Stimulated activated CD8-positive, alpha-beta memory T cell treated with anti-CD3 and anti-CD28 coated beads, Interleukin-4, amount 100 ng/mL, for 1 hour (primary cell): ENCODE measurements at places on chromosomes 7 and 10.

DNA sequence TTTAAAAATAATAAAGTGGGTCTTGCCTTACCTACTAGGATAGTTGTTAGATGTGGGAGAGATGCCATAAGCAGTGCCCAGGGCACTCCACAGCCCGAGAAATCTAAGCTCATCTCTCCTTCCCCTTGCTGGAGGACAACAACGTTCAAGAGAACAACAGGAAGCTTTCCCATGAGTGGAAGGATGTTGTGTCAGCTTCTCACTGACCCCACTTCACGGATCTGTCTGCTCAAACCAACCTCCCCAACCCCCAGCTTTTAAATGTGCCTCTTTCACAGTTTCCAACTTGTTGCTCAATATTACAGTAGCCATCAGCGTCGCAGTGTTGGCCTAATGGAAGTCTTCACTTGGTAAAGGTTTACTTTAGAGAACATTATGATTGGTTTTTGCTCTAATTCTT is 72.1 kb downstream of the PTPRE start:
- DNase-seq: no peak

- DNase-seq: no peak
These were observed 135.9 kb downstream of the GPAM start for GRCh38 chr10:112047674-112048073.

DNA sequence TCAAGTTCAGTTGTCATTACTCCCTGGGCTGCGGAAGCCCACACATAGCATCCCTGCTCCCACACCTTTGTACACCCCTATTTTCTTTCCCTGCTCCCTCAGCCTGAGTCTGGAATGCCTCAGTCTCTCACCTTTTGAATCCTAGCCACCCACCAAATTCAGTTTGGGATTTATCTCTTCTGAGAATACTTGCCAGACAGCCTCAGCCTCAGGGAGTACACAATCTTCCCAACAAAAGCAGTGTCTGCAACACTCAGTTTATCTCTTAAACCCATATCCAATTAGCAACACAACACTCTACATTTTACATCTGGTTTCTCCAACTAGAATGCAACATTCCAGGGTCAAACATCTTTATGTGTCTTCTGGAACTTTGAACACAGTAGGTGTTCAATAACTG is 190.2 kb downstream of the GPAM start:
- DNase-seq: no peak

DNA sequence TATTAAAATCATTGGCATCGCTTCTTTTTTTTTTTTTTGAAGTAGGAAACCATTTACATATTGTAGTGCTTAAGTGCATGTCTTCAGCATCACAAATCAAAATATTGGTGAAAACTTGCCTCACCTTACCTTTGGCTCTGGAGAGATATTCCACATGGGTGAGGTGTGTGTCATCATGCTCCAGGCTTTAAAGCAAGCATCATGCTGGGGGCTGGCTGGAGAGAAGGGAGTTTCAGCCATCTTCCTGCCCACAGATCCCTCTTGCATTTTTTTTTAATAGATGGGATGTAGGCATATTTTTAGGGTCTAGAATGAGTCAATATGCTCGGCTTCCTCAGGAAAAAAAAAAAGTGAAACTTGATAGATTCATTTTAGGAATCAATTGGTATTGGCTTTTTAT is 2.3 kb upstream of the INSYN2A start:
- DNase-seq: no peak

- no peak for DNase-seq
These were observed 106.8 kb downstream of the ARHGAP22 start for GRCh38 chr10:48497780-48498770.

DNA sequence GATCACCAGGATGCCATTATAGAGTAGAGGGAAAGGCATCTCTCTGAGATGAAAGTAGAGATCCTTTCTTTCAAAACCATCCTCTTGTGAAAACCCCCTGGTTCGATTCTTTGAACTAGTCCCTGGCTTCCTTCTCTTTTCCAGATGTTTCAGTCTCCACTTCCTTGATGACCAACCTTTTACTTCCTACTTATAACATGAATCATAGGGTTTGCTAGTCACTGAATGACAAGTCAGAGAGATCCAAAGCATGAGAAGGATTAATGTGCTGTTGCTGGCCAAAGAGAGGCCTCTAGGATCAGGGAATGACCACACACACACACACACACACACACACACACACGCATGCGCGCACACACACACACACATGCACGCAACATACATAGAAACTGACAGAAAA is 161.1 kb upstream of the FRMD4A start:
- no peak for DNase-seq

- no peak for DNase-seq
These were observed 119.0 kb downstream of the OAT start for GRCh38 chr10:124299696-124300095.

GRCh38 chr7:17150018-17150417 is 148.4 kb upstream of the AHR start:
- DNase-seq: no peak

DNA sequence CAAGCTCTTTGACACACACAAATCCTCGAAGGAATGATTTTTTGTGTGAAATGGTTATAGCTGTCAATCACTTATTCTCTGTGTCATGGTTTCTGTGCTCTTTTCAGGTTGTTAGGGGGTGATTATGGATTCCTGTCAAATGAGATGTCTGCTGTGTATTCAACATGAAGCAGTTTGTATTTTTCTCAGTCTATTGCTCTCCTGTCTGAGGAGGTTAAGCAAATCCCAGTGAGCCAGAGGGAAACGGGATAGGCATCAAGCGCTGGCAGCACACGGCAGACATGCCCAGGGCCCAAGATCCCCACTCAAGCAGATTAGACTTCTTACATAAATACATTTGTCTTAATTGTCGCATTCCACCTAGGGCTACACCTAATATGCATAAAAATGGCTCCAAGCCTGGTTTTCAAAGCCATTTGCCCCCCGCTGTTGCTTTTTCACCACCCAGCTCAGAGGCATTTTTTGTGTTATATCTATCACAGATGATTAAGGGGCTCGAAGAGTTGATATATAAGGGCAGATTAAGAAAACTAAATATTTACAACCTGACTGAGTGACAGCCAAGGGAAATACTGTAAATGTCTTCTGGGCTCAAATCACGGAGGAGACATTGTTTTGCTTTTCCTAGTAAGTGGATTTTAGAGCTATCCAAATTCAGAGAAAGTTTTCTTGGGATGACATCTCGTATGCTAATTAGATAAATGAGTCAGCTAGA is 192.7 kb upstream of the LRGUK start:
- DNase-seq: no peak

- DNase-seq: no peak
These were observed 37.0 kb downstream of the NRAP start for GRCh38 chr10:113626809-113627355.

DNA sequence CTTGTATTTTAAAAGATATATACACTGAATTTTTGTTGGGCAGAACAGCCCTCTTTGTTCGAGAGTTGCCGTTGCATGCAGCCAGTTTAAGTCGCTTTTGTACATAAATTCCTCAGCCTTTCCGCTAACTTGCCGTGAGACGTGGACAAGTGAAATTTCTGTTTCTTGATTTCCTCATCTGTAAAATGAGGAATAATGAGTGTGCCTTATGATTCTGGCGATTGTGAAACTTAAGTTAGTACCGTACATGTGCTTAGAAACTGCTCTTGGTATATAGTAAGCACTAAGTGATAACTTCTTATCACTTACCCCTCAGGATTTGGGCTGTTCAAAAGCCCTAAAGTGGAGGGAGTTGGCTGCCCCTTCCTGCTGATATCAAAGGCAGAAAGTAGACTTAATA is 1.4 kb downstream of the CCNJ start:
- DNase-seq: no peak

- no peak for DNase-seq
These were observed 397.8 kb downstream of the AUTS2 start for GRCh38 chr7:69996121-69996520.

DNA sequence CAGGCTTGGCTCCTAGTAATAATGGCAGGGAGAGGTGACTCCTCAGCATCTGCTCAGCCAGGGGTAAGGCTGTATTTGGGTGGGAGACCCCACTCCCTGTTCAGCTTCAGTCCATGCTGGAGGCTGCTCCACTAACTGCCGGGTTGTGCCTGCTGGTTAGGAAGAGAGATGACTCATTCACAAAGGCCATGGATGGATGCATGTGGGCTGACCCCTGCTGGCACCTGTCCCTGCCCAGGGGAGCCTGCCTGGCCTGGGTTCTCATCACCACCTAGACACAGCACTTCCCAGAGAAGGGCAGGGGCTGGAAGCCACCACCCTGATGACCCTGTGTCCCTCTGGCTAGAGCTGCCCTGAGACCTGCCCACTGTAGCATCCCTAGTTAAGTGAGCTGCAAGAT is 59.0 kb downstream of the VSTM4 start:
- DNase-seq: no peak

DNA sequence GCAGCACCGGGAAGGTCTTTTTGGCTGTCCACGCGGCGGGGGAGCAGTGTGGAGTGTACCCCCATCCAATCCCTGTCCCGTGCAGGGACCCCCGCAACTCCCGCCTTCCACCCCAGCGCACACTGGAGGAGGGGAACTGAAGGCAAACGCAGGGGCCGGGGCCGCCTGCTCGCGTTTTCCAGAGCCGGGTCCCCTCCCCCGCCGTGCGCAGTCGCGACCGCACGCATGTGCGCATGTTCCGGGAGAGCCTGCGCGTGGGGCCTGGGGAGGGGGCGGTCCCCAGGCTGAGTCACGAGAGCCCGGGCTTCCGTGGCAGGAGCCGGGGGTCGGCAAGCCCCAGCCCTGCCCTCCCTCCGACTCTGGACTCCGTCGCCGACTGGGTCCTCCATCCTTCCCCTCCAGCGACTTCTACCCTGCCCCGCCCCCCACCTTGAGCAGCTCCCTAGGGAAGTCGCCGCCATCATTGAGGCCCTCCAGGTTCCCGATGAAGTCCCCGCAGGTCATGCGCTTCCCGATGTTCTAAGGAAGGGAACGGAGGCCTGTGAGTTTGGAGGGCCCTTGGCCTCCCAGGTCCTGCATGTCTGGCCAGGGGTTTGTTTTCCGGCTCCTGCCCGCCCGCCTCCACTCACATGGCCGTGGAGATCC is 8.0 kb downstream of the PSD start:
- DNase-seq: no peak
